Thymus (tissue), 14 donors: ENCODE measurements at places on chromosomes 1 and 21. TPM values are rescaled to one million over a fixed set of nuclear protein-coding genes. Genes with fewer than 3 reads are reported as not detected.

GRCh38 chr1:26305667-26306289 is 658 bp downstream of the UBXN11 start:
- peaks cover 3% of the 10 kb centered on the region for H3K36me3 ChIP-seq
- H3K4me1 ChIP-seq = peaks cover 24% of the 10 kb centered on the region
- H3K4me3 ChIP-seq = peak overlapping the region; percentile 58
- H3K27ac ChIP-seq = peak overlapping the region; percentile 99

DNA sequence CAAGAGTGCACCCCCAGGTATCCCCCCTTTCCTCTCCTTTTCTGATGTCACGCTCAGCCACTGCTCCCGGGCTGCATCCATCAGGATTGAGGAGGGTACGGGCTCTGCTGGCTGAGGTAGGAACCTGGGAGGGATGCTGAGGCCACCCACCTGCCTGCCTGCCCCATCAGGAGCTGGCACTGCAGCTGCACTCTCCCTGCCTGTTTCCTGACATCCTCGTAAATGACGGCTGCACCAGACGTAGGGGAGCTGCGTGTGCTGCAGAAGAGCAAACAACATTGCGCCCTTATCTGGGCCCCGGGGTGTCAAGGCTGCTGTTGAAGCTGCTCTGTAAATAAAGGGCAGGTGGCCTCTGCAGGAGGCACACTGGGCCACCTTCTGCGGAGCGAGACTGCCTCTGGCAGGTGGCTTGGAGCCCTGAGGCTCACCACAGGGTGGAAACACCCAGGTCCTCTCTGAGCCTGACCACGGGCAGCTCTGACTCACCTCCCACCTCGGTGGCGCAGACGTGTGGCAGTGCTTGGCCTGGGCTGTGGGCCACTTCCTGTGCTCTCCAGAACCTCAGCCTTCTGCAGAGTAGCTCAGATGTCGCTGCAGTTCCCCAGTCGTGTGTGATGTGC is 30.9 kb downstream of the SNAP47 start:
- peaks cover 33% of the 10 kb centered on the region for H3K4me1 ChIP-seq
- H3K27me3 ChIP-seq = no peaks in the 10 kb centered on the region
- no peak overlapping the region for H3K4me3 ChIP-seq
- DNase-seq = peak; percentile 43
- peak overlapping the region; percentile 89 for H3K27ac ChIP-seq

DNA sequence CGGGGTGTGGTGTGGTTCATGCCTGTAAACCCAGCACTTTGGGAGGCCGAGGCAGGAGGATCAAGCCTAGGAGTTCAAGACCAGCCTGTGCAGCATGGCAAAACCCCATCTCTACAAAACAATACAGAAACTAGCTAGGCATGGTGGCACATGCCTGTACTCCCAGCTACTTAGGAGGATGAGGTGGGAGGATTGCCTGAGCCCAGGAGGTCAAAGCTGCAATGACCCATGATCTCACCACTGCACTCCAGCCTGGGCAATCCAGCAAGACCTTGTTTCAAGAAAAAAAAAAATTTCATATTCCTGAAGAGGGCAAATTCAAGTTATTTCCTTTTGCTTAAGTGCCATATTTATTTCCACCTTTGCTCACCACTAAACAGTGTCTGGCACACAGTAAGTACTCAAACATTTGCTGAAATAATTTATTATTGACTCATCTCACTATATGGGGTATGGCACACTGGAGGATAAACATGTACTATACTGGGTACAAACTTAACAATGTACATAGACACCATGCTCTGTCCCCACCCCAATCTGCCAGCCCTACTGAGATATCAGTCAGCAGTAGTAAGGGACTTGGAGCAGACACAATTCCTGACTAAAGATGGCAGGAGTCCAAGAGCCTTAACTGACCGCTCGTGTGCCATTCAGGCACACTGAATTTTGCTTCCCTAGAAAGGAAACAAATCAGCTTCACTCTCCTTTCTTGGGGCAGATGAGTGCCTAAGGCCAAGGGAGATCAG is 15.5 kb downstream of the MEAF6 start:
- no peak for DNase-seq
- peaks cover 41% of the 10 kb centered on the region for H3K36me3 ChIP-seq
- no peaks in the 10 kb centered on the region for H3K27me3 ChIP-seq
- no peaks in the 10 kb centered on the region for H3K4me1 ChIP-seq
- no peak overlapping the region for H3K27ac ChIP-seq

DNA sequence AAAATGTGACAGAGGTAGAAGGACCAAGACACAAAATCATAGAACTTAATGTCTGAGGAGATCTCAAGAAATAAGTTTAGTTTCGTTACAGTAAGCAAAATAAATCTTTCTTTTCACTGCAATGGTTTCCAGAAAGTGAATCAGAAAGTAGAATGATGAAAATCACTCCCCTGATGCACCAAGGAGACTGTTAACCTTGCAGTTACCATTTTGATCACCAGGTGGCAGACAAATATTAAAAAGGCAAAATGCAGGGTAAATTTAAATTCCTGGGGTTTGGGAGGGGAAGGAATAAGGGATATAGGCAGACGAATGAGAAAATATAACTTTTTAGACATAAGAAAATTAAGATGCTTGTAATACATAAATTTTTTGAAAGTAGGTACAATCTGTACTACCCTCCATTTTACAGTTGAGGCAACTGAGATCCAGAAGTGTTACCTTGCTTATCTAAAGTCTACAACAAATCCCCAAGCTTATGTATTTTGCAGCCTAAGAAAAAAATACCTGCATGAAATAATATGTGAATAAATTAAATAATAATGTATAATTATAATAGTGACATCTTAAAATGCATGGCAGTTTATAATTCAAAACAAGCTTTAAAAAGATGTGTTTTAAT is 253.2 kb downstream of the CRB1 start:
- no peak overlapping the region for H3K4me3 ChIP-seq
- H3K36me3 ChIP-seq = no peaks in the 10 kb centered on the region
- no peaks in the 10 kb centered on the region for H3K4me1 ChIP-seq
- H3K27ac ChIP-seq = no peak overlapping the region

- H3K4me1 ChIP-seq = no peaks in the 10 kb centered on the region
- no peak for DNase-seq
- H3K27ac ChIP-seq = no peak overlapping the region
- H3K4me3 ChIP-seq = no peak overlapping the region
- no peaks in the 10 kb centered on the region for H3K27me3 ChIP-seq
- no peaks in the 10 kb centered on the region for H3K36me3 ChIP-seq
Measured at GRCh38 chr1:39063775-39064174, 37.6 kb downstream of the NDUFS5 start.

DNA sequence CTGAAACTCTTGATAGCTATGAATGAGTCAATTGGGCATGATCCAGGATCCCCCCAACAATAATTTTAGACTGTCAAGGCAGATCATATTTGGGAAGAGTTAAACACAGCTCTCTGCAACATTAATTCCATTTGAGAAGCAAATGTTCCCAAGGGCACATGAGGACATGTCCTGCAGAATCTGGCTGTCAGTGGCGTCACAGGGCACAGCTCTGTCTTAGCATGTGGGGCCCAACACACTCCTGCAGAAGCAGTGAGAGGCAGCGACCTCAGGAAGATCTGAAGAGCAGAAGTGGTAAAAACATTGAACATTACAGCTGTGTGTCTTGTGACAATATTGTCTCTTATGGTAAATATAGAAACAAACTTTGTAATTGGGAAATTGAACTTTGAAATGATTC is 197.1 kb upstream of the PBX1 start:
- no peak overlapping the region for H3K27ac ChIP-seq
- H3K27me3 ChIP-seq = no peaks in the 10 kb centered on the region
- no peaks in the 10 kb centered on the region for H3K36me3 ChIP-seq
- H3K4me1 ChIP-seq = no peaks in the 10 kb centered on the region
- H3K4me3 ChIP-seq = no peak overlapping the region

DNA sequence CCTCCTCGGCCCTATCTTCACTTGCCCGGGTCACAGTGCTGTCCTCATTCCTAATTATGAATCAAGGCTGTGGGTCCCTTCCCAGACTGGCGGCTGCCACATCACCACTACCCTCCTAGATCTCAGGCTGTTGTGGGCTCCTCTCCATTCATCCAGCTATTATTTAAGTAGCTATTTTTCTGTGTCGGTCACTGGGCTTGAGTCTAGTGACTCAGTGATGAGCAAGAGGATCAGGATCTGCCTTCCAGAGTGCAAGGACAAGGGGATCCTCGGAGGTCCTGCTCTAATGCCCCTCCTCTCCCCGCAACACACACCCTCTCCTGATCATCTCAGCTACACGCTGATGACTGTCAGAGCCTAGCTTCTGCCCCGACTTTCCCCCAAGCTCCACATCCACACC is 34.1 kb downstream of the CDCP2 start:
- DNase-seq = no peak
- no peak overlapping the region for H3K4me3 ChIP-seq
- H3K27ac ChIP-seq = no peak overlapping the region
- H3K27me3 ChIP-seq = no peaks in the 10 kb centered on the region
- H3K4me1 ChIP-seq = peaks cover 7% of the 10 kb centered on the region
- no peaks in the 10 kb centered on the region for H3K36me3 ChIP-seq

DNA sequence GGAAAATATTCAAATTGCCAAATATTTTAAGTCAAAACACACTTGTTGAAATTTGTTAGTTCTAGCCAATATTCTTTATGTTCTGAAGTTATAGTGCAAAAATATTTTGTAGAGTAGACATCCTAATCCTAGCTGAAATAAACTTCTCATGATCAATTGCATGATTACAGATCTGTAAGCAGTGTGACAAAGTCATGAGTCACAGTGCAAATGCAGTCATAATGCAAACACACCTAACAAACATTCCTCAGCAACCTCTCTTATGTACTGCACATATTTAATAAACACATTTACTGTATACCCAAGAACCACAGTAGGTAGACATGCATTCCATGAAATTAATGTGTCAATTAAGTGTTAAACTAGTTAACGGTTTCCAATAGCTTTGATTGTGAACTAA is 1857.4 kb downstream of the NCAM2 start:
- H3K4me1 ChIP-seq = no peaks in the 10 kb centered on the region
- no peaks in the 10 kb centered on the region for H3K27me3 ChIP-seq
- H3K36me3 ChIP-seq = no peaks in the 10 kb centered on the region

- H3K36me3 ChIP-seq = no peaks in the 10 kb centered on the region
- H3K27ac ChIP-seq = no peak overlapping the region
- DNase-seq = no peak
- no peaks in the 10 kb centered on the region for H3K4me1 ChIP-seq
- no peak overlapping the region for H3K4me3 ChIP-seq
Measured at GRCh38 chr1:29382851-29383745, 146.8 kb downstream of the PTPRU start.

DNA sequence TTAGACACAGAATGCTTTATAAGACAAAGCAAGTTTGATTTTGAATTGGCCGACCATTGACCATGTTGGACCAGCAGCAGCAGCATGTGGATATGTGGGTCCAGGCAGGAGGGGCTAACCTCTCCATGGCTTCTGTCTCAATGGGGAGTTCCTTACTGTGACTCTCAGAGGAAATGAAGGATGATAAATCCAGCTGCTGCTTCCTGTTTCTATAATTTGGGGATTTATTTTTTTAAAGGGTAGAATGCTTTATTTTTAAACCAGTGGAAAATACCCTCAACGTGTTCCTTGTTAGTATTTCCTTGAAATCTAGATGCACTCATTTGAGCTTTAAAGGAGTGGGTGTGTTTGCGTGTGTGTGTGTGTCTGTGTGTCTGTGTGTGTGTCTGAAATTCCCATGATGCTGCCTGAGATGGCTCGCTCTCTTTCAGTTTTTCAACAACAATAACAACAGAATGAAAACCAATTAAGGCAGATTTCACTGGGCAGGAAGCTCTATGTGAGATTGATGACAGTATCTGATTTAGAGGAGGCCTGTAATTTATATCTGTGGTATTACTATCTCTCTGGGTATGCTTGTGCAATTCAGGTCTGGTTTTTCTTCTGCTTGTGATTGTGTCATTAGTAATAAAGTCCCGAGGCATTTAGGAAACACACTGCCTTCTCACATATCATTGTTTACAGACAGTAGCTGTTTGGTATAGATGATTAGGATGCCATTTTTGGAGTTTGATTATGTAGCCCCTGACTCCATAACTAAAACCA is 86.1 kb upstream of the ZNF326 start:
- H3K36me3 ChIP-seq = peaks cover 5% of the 10 kb centered on the region
- no peak overlapping the region for H3K27ac ChIP-seq
- no peak for DNase-seq
- no peaks in the 10 kb centered on the region for H3K27me3 ChIP-seq

DNA sequence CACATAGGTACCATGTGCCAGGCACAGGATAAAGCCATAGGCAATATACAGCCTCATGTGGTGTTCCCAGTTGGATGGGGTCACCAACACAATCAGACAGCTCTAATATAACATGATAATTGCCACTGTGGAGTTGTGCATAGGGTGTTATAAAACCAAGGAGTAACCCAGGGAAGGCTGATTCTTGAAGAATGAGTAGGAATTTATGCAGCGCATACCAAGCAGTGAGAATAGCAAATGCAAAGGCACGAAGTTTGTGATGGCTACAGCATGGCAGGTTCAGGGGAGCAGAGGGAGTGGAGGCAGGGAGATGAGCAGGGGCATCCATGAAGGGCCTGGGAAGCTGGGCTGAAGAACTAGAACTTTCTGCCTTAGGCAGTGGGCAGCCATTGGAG is 20.4 kb upstream of the SLC2A1 start:
- H3K4me1 ChIP-seq = peaks cover 10% of the 10 kb centered on the region
- no peak overlapping the region for H3K4me3 ChIP-seq
- H3K27ac ChIP-seq = no peak overlapping the region
- no peaks in the 10 kb centered on the region for H3K36me3 ChIP-seq
- DNase-seq = no peak
- no peaks in the 10 kb centered on the region for H3K27me3 ChIP-seq

- no peaks in the 10 kb centered on the region for H3K4me1 ChIP-seq
- H3K27me3 ChIP-seq = no peaks in the 10 kb centered on the region
- no peak overlapping the region for H3K27ac ChIP-seq
- no peaks in the 10 kb centered on the region for H3K36me3 ChIP-seq
- H3K4me3 ChIP-seq = no peak overlapping the region
Measured at GRCh38 chr1:237998581-237998980, 107.9 kb upstream of the ZP4 start.

- no peak for DNase-seq
- H3K27ac ChIP-seq = no peak overlapping the region
- no peaks in the 10 kb centered on the region for H3K27me3 ChIP-seq
- no peak overlapping the region for H3K4me3 ChIP-seq
Measured at GRCh38 chr1:118485757-118486156, 300.7 kb upstream of the SPAG17 start.

GRCh38 chr1:49323925-49324540 is 547.3 kb upstream of the BEND5 start:
- H3K4me1 ChIP-seq = no peaks in the 10 kb centered on the region
- DNase-seq = no peak
- no peak overlapping the region for H3K27ac ChIP-seq
- no peak overlapping the region for H3K4me3 ChIP-seq
- H3K27me3 ChIP-seq = no peaks in the 10 kb centered on the region

- H3K27ac ChIP-seq = peak overlapping the region; percentile 44
- H3K27me3 ChIP-seq = no peaks in the 10 kb centered on the region
- peaks cover 6% of the 10 kb centered on the region for H3K36me3 ChIP-seq
Measured at GRCh38 chr1:246785494-246786111, 61.4 kb downstream of the SCCPDH start.

GRCh38 chr21:29465546-29465945 is 166.8 kb downstream of the BACH1 start:
- H3K27ac ChIP-seq = no peak overlapping the region
- H3K27me3 ChIP-seq = no peaks in the 10 kb centered on the region
- no peaks in the 10 kb centered on the region for H3K4me1 ChIP-seq
- H3K36me3 ChIP-seq = no peaks in the 10 kb centered on the region
- H3K4me3 ChIP-seq = no peak overlapping the region
- DNase-seq = no peak

- H3K4me1 ChIP-seq = peaks cover 61% of the 10 kb centered on the region
- peak overlapping the region; percentile 68 for H3K4me3 ChIP-seq
- H3K36me3 ChIP-seq = no peaks in the 10 kb centered on the region
- no peaks in the 10 kb centered on the region for H3K27me3 ChIP-seq
- no peak for DNase-seq
Measured at GRCh38 chr1:31788825-31789256, 24.7 kb upstream of the ADGRB2 start.

Gene GUCA2B
- total RNA-seq = 0.28 TPM

Gene S100A12
- total RNA-seq = 35.8 TPM

Gene CCDC27
- not detected for total RNA-seq

Gene PDZK1
- 0.90 TPM for total RNA-seq

Gene CRP
- 0.05 TPM for total RNA-seq

Gene A3GALT2
- not detected for total RNA-seq
